Cerebellum (tissue), 4 donors: ENCODE measurements at places on chromosomes 2 and 18.

- DNase-seq: no peak
These were observed 28.2 kb downstream of the GEMIN6 start for GRCh38 chr2:38806015-38806732.

DNA sequence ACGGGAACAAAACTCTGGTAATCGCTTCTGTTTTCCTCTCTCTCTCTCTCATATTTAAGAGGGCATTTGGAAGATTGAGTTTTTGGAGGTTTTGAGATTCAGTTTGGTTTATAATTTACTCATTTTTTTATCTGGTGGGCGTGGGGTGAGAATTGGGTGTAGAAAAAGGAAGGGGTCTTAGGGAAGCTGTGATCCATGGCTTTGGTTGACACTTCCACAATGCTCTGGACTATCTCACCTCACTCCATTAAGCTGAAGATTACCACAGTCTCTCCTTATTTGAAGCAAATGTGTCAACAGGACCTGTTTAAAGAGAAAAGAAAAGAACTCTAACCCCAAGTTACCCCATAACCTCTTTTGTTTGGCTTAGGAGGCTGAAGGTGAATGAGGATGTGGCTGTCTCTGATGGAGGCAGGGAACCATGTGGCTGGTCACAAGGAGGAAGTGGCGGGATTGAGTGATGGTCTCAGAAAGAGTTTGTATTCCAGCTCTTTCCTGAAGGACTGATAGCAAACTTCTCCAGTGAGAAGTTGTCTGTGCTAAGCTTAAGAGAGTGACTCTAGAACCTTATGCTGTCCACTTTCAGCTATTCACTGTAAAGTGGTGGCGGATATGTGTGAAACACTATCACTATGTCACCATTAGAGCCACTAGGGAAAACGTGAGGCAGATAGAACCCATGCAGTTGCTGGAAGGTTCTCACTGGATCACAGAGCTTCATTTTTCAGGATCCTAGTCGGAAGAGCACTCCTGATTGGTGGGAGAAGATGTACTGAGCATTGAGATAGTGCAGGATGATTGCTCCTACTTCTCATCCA is 934 bp downstream of the ZNF804A start:
- peak; percentile 21 for DNase-seq

- DNase-seq: no peak
These were observed 131.3 kb downstream of the CCBE1 start for GRCh38 chr18:59565957-59566356.

GRCh38 chr2:109138449-109138848 is 9.4 kb downstream of the SH3RF3 start:
- DNase-seq: no peak

GRCh38 chr2:105294844-105295481 is 34.6 kb downstream of the TGFBRAP1 start:
- DNase-seq: peak; percentile 36

DNA sequence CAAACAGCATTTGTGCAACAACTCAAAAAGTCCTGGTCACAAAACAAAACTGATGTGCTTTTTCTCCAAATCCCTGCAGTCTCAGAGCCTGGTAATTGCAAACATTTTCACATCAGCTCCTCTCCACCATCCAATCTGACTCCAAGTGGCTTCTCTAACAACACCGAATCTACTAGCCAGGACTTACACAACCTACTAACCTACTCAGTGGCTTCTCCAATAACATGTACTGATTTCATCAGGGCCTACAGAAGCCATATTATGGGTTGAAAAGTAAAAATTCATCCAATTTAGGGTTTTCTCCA is 104.3 kb downstream of the COLEC12 start:
- no peak for DNase-seq

GRCh38 chr2:141105763-141106162 is 1025.1 kb downstream of the LRP1B start:
- DNase-seq: no peak

GRCh38 chr2:26347286-26347865 is 787 bp upstream of the ADGRF3 start:
- no peak for DNase-seq

GRCh38 chr2:25692143-25692542 is 18.8 kb upstream of the DTNB start:
- DNase-seq: no peak

GRCh38 chr2:17398770-17399169 is 119.5 kb downstream of the RAD51AP2 start:
- no peak for DNase-seq

DNA sequence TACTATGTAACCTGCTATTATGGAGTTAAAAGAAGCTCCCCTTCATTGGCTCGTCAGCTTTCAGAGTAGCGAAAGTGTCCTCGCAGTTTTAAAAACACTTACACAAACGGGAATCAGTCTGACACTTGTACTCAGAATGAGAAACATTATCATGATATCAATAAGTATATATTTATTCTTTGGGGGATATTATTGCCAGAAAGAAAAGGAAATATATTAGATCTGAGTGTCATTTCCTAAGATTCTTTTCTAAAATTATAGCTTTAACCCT is 584.5 kb downstream of the ZEB2 start:
- DNase-seq: no peak

GRCh38 chr2:68263632-68264031 is 11.3 kb upstream of the PPP3R1 start:
- no peak for DNase-seq

DNA sequence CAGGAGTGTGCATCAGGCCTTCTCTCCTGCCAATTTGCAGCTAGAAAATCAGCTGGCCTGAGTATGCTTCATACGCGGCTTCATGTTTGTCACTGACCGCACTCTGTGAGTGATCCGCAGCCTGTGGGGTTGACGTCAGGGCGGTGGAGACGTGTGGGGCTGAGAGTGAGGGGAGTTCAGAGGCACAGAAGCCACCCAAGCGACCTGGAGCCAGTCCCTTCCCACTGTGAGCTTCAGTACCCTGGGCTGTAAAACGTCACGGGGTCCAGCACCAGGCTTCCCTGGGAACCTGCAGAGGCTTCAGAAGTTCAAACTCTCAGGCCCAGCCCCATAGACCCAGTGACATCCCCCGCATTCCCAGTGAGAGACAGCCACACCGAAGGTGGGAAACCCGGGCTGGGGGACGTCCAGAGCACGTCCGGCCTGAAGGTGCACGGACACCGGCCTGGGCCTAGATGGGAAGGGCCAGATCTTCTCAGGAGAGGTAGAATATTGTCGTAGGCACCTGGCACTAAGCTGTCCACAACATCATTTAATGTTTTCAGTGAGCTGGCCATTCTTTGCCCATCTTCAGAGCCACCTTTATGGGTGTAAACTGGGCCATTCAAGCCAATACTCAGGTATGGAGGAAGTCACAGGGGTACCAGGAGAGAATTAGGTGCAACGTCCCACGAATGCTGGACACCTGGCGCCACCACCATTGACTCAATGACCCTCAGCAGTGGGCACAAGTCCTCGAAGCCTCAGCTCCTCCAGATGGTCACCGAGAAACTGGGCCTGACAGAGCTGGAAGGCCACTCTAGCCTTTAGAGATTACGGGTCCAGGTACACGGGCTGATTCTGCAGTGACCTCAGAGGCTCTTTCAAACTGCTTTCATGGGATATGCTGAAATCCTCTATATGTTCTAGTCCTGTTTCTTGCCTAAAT is 235.6 kb upstream of the MYT1L start:
- no peak for DNase-seq

GRCh38 chr2:203711399-203711798 is 5.0 kb downstream of the CD28 start:
- DNase-seq: no peak

- no peak for DNase-seq
These were observed 30.1 kb upstream of the BZW1 start for GRCh38 chr2:200781616-200782015.

GRCh38 chr2:86686905-86687304 is 33.2 kb upstream of the RMND5A start:
- DNase-seq: no peak

DNA sequence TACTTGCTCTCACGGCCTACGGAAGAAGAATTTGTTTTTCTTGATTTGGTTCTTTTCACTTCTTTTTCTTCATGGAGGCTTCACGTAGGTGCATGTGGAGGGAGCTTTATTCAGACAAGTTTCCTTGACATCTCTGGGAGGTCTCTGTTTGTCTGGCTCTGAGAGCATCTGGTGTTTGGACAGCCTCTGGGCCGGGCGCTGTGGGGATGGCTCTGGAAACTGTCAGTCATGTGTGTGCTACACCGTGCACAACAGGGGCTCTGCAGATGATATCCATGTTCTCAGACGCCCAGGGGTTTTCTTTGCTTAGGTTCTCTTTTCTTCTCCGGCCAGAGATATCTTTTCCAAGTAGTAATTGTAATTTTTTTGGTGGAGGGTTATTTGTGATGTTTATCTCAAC is 130.7 kb downstream of the SH3RF3 start:
- DNase-seq: no peak

- DNase-seq: no peak
These were observed 46.1 kb upstream of the SH3BP4 start for GRCh38 chr2:234905547-234906265.

- no peak for DNase-seq
These were observed 254.0 kb upstream of the RBMS1 start for GRCh38 chr2:160747501-160748170.

DNA sequence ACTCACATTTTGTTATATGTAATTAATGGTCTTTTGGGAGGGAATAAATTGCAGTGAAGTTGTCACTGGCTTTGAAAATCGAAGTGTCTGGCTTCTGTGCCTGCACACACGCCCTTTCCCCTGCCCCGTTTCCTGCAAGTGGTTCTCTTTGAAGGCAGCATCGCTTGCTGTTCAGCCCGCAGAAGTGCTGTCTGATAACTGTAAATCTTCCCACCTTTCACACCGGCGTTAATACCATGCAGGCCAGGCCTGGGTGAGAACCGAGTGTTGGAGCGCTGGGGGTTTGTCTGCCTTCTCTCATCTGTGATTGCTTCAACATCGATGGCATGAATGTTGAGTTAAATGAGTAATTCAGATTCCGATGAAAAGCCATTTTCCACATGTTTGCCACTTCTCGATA is 37.9 kb upstream of the RPL31 start:
- no peak for DNase-seq

- no peak for DNase-seq
These were observed 61.9 kb upstream of the PPP1CB start for GRCh38 chr2:28689771-28690170.
